Effector CD4-positive, alpha-beta T cell (primary cell): ENCODE measurements at places on chromosomes 3 and 15.

GRCh38 chr3:43958005-43958770 lies 267.4 kb downstream of the ABHD5 start:
- DNase-seq = no peak

DNA sequence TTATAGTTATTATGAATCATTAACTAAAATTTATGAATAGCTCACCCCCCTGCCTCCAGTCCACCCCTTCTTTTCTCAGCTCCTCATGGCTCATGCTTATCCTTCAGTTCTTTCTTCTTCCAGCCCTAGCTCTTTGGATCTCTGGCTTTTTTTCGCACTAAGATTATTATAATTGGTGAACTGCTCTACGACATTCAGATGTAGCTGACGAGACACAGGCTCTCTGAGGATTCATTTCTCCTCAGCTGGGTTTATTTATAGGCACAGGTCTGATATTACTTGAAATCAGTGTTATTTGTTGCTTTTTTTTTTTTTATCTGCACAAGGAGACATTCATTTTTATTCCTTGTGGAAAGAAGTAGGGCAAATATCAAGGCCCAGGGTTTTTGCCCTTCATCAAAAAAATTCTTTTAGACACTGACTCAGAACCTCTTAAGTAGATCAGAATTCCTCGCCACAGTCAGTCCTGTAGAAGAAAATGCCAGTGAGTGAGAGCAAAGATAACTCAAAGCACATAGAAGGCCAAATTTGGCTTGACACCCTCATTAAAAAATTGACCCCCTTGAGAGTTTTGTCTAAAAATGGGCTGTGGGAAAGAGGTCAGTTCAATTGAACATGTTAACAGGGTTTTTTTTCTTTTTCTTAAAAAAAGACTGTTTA lies 106.6 kb downstream of the MYH15 start:
- no peak for DNase-seq

DNA sequence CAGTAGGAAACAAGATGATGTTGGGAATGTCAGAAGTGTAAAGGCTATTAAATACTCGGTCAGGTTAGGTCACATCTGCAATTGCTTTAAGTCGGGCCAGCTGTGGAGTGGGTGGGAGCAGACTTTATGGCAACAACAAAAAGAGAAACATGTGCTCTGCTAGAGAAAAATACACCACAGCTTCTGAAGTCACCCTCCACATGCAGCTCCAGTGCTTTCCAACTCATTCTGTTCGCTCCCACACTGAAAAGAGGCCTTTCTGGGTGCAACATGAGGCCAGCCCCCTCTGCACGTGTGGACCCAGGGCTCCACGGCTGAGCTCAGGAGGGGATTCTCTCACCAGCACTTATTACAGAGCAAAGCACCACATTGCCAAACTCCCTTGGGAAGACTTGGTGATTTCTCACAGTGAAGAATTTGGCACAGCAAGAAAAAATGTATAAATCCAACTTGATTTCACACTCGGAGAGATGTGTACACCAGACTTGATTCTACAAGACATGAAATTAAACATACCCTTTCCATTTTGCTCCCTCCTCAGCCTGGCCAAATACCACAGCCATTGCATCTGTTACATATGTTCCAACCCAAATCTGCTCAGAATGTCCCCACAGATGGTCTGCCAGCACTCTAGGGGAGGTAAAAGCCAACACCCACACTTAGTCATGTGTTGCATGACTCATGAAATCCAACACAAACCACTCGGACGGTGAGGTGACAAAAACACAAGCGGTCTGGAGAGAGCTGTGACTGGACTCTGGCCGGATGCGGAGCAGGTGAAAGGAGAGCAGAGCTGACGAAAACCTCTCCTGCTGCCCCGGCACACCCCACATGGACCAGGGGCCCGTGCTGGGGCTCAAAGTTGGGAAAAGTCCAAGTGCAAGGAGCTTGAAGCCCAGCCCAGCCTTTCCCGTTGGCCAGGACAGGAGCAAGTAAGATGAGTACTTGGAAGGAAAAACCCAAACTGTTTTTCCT lies 74.6 kb downstream of the ITGB5 start:
- no peak for DNase-seq

GRCh38 chr3:23430781-23431398 lies 227.8 kb downstream of the UBE2E2 start:
- no peak for DNase-seq

GRCh38 chr3:115141033-115141757 lies 5.9 kb downstream of the ZBTB20 start:
- DNase-seq = no peak

- no peak for DNase-seq
Measured at GRCh38 chr3:114143817-114144216, 35.0 kb downstream of the DRD3 start.

GRCh38 chr3:127847236-127847720 lies 25.0 kb upstream of the MGLL start:
- no peak for DNase-seq

DNA sequence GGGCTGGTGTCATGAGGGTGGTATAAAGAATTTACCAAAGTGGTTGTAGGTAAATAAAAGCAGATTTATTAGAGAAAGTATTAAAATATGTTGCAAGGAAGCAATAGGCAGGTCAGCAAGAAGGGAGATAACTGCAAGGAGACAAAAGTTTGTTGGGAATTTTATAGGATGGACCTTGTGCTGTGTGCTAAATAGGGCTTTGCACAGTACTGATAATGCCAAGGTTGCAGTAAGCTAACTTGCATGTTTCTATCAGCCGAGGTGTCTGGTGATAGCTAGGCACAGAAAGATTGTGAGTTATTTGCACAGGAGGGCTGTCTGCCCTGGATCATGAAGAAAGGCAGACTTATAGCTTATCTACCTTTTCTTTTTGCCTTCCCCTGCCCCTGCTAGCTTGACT lies 102.5 kb upstream of the SPRED1 start:
- DNase-seq = no peak

DNA sequence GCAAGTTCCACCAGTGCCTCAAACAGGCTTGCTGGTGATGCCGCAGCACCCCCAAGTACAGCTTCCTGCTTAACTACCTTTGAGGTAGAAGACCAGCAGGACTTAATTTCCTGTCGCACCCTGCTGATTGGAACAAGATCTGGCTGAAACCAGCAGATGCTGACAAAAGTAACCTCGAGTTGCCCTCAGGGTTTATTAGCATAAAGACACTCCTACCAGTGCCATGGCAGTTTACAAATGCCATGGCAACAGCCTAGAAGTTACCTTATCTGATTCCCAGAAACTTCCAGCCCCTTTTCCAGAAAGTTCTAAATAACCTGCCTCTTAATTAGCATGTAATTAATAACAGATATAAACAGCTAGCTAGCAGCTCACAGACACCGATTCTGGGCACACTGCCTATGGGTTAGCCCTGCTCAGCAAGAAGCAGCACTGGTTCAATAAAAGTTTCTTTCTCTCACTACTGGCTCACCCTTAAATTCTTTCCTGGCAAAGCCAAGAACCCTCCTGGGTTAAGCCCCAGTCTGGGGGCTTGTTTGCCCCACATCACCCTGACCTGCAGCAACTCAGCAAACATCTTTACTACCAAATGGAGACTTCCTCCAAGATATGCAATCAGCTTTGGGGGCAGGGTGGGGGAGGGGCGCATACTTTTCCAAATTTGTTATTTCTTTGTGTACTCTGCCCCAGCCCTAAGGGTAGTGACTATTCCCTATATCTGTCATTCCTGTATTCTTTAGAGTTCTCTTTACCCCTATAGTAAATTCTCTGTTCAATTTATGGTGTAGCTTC lies 54.2 kb downstream of the MAP4 start:
- DNase-seq = peak; percentile 11

DNA sequence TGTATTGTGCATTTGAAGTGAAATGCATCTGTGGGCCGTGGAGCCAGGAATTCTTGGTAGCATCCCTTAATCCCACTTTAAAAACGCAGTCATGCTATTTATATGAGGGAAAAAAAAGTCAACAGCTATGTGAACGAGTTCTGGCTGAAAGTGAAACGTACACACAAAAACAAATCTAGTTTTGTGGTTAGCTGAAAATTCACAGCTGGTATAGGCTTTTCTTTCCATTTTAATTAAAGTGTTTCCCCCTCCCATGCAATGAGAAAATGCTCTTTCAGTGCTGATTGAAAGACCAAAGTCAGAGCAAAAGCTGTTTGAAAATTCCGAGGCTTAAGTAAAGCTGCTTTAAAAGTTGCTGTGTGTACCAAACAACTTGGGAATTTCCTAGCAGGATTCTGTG lies 297.4 kb downstream of the PLCL2 start:
- no peak for DNase-seq

- DNase-seq = no peak
Measured at GRCh38 chr3:54905920-54906319, 21.9 kb downstream of the LRTM1 start.

DNA sequence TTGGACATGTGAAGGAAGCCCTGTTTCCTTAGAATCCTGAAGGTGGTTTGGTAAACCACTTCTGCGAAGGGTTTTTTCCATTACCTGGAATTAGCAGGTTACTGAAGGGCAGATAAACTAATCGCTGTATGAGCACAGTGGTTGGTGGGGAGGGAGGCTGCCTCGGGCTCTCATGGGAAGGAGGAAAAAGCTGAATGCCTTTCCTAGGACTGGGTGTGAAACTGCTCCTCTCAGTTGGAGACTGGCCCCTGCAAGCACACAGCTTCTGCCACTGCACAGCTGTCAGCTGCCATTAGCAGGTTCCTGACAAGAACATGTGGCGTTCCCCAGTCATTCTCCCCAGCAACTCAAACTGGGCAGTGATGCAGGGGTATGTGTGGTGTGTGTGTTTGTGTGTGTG lies 376.3 kb downstream of the GAP43 start:
- no peak for DNase-seq

DNA sequence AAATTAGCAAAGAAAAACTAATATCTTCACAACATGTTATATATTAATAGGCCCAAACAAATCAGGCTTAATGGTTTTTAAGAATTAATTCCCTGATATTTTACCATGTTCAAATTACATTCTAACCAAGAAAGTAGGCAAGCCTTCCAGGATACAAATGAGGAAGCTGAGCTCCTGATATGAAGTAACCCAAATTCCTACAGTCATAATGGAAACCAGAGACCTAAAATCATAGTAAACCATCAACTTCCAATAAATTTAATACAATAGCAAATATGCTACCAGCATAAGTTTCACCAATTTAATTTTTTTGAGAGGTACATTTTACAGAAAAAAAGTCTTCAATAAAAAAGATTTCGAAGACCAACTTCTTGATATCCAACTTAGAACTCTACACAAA lies 3.8 kb downstream of the DCBLD2 start:
- DNase-seq = no peak

GRCh38 chr3:113213896-113214587 lies 2.7 kb downstream of the BOC start:
- no peak for DNase-seq

DNA sequence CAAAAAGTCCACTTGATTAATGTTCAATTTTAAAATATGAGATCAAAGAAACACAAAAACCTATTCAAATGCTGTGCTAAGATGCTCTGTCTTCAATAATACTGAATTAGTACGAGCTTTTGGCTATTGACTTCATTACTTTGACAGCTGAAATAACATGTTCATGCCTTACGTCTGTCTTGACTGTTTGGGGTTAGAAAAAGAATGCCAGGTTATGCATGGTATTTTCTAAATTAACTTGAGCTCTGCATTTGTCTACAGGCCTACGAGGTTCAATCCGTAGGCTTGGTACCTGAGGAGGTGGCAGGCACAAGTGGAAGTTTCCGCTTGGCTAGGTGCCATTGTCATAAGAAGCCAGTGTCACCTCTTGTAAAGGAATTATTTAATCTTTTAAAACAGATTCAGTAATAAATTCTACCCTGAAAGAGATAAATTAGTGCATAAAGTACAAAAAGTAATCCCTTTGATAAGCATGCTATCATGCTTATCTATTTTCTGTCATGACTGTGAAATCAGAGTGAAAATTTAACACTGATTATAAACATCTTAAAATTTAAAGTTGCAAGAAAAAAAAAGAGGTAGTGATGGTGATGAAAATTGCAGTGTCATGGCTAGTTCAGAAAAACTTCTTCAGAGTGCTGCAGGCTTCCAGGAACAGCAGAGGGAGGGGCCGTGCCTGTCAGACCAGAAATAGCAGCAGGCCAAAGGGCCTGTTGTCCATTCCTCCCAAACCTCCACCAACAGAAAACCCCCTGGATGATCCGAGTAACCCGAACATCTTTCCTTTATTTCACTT lies 115.7 kb downstream of the ARRDC4 start:
- DNase-seq = no peak

DNA sequence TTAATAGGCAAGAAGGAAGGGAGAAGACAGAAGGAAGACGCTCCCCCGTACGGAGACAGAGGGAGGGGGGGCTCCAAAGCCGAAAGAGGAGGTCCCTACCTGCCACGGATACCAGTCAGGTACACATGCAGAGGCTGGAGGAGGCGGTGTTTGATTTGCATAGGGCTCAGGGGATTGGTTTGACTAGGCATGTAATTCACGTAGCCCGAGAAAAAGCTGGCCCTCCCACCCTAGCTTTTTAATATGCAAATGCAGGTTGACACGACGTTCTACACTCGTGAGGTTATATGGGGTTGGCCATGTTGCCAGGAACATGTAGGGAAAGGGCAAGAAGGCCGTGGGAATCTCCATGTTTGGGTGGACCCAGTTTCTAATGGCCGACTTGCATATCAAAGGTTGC lies 29.8 kb downstream of the ZNF592 start:
- no peak for DNase-seq

GRCh38 chr3:138946663-138947494 lies at the start of the genes FOXL2 and FOXL2NB:
Gene FOXL2, minus strand, starts transcription at chr3:138947137. Its CDS starts 415 bp downstream, at chr3:138946722.
Gene FOXL2NB, plus strand, starts transcription at chr3:138947217. Its CDS starts 148 bp downstream, at chr3:138947365.
- no peak for DNase-seq

- DNase-seq = no peak
Measured at GRCh38 chr3:42476225-42477125, 26.0 kb upstream of the VIPR1 start.

GRCh38 chr15:42360535-42361112 lies 1.3 kb downstream of the CAPN3 start:
- DNase-seq = no peak

DNA sequence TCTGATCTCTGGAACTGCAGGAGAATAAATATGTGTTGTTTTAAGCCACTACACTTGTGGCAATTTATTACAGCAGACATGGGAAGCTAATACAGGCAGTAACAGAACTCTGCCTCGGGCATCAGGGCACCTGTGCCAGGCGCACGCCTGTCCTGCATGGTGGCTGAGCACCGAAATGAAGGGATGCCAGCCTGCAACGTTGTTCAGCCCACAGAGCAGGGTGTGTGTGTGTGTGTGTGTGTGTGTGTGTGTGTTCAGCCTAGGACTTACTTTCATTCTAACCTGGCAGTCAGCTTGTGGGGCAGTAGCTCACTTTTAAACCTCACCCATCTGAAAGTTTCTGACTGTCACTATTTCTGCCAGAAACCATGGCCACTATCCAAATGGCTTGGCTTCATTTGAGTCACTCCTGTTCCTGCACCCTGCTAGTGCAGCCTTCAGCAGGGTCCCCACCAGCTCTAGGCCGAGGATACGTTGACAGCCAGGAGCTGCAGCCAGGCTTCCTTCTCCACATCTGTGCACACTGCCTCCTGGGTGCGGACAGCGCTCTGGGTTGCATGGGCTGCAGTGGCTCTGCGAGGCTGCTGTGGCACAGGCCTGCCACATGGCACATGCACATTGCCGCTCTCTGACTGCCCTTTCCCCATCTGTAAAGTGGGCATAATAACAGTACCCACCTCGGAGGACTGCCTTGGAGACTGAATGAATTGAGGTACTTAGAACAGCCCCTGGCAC lies 4.5 kb downstream of the UROC1 start:
- DNase-seq = no peak

- no peak for DNase-seq
Measured at GRCh38 chr3:77370413-77370812, 330.5 kb downstream of the ROBO2 start.
